ENCODE measurements at places on chromosomes 5 and 9. TPM values are rescaled to one million over a fixed set of nuclear protein-coding genes. Genes with fewer than 3 reads are reported as not detected.

Gene ROR2
- total RNA-seq: 4.2 TPM

Gene RIC1
- 26.6 TPM for total RNA-seq

Gene FSTL4
- 1.0 TPM for total RNA-seq

Gene FRMD3
- 27.7 TPM for total RNA-seq

Gene SPATA31A3
- total RNA-seq: not detected
